ENCODE measurements at places on chromosomes 13 and 19.

GRCh38 chr13:71638751-71639150, 228.3 kb downstream of the DACH1 start:
- DNase-seq = no peak

- DNase-seq = no peak
Measured at GRCh38 chr19:27775395-27775794, 1437.6 kb downstream of the UQCRFS1 start.

DNA sequence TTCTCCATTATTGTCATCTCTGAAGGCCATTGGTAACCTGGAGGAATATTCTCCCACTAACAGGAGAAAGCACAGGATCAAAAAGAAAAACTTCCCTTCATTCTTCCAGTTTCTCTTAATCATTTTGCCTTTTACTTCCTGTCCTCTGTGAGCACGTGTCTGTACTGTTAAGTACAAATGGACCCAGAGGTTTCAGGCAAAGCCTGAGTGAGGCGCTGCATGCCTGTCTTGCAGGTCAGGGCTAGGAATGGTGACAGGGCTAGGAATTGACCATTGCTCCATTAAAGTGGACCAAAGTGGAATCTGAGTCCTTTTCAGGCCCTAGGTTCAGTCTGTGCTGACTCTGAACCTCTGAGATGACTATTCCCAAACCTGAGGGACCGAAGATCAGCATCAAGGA, 326.7 kb downstream of the SHISA2 start:
- no peak for DNase-seq

DNA sequence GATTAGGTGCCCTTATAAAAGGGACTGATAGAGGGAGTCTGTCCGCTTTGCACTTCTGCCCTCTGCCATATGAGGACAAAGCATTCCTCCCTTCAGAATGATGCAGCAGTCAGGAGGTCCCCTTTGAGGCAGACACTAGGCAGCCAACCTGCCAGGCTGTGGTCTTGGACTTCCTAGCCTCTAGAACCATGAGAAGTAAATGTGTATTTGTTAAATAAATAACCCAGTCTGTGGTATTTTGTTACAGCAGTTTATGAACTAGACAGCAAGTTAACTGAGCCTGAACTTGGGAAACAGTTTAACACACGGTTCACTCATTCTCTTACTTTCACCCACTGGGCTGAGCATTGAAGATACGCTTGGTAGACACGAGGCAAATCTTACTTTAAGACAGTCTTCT, 313.2 kb downstream of the UQCRFS1 start:
- DNase-seq = no peak

DNA sequence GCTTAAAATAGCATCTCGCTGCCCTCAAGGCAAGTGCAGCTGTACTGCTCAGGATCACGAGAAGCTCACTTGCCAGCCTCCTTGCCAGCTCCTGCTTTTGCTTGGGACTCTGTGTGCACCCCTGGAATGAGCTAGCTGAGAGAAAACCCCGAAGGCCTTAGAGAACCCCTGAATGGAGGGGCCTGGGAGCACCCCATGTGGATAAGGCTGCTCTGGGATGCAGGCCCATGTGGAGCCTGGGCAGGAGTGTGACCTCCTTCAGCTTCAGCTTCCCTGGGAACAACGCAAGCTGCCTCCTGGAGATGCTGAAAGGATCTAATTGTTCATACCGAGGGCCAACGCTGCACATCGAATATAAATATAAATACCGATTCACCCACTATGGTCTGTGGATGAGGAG, 109.2 kb downstream of the HSPH1 start:
- no peak for DNase-seq

DNA sequence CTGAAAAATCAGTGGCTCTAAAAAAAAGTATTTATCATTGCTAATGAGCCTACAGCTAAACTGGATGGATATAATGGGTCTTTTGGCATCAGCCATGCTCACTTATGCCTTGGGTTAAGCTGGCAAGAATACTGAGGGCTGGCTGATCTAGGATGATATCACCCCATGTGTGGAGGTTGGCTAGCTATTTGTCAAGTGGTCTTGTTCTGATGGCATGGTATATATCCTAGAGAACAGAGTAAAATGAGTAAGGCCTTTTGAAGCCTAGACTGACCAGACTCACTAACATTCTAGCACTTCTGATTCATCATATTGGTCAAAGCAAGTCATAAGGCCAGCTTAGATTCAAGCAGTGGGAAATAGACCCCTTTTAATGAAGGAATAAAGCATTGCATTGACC, 383.0 kb downstream of the SLITRK1 start:
- no peak for DNase-seq

GRCh38 chr13:51148223-51148951, 37.3 kb upstream of the C13orf42 start:
- DNase-seq = peak; percentile 94

DNA sequence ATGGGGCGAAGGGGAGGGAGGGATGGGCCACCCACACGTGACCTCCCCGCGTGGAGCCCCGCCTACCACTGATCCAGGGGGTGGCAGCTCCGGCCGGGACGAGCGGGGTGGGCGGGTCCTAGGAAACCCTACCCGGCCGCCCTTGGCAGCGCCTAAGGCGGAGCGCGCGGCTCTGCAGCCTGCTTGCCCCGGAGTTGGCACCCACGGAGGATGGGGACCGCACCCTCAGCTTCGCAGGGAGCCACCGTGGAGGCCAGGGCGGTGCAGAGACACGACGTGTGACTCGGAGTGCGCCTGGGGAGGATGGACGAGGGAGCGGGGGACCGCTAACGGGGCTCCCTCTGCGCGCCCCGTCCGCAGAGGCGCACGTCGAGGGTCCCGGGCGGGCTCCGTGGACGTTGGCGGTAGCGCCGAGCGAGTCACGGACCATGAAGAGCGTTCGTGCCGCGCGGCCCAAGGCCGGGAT, at the start of gene RGS9BP:
Gene RGS9BP, plus strand, starts transcription at position 129 of the 466 bp plus-strand sequence. CDS start 416 bp downstream, outside the sequence.
- peak; percentile 55 for DNase-seq

- DNase-seq = no peak
Measured at GRCh38 chr13:87128491-87128890, 542.7 kb upstream of the SLITRK5 start.

DNA sequence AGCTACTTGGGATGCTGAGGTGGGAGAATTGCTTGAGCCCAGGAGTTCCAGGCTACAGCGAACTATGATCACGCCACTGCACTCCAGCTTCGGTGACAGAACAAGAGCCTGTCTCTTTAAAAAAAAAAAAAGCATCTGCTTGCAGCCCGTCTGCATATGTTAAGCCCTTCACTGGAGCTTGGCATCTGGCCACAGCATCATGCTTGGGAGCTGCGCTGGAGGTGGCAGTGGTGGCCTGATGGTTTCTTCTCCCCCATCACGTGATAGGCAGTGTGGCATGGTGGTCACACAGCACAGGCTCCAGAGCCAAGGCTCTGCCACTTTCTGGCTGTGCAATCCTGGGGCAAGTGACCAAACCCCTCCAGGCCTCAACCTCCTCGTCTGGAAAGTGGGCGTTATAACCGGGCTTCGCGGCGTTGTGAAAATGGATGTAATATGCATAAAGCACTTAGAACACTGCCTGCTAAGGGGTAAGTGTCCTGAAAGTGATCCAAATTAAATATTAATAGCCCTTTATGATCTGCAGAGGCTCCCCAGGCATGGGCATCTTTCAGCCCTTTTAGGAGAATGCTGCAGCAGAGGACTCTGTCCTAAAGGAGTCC, 24.4 kb downstream of the MARK4 start:
- no peak for DNase-seq

GRCh38 chr19:4042731-4043082, 24.0 kb downstream of the ZBTB7A start:
- DNase-seq = no peak

DNA sequence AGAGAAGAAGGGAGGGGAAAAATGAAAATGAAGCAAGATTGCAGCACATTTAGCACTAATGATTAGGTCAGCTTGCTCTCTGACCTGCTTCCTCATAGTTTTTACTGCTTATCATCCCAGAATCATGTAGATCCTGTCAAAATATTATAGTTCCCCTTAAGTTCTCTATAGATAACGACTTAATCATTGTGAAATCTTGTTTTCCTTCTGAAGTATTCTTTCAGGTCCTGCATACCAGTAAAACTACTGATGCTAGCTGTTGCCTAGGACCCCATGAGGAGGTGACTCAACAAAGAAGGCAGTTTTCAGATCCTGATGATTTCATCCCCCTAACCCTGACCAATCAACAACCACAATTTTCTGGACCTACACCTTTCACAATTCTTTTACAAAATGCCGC, 1131.7 kb downstream of the SLITRK5 start:
- no peak for DNase-seq

DNA sequence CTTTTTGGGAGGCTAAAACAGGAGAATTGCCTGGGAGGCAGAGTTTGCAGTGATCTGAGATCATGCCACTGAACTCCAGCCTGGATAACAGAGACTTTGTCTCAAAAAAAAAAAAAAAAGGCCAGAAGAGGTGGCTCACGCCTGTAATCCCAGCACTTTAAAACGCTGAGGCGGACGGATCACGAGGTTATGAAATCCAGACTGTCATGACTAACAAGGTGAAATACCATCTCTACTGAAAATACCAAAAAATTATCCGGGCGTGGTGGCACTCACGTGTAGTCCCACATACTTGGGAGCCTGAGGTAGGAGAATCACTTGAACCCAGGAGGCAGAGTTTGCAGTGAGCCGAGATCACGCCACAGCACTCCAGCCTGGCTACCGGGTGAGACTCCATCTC, 39.9 kb downstream of the ZNF611 start:
- no peak for DNase-seq

GRCh38 chr13:65343898-65344663, 1886.1 kb downstream of the PCDH9 start:
- DNase-seq = no peak

DNA sequence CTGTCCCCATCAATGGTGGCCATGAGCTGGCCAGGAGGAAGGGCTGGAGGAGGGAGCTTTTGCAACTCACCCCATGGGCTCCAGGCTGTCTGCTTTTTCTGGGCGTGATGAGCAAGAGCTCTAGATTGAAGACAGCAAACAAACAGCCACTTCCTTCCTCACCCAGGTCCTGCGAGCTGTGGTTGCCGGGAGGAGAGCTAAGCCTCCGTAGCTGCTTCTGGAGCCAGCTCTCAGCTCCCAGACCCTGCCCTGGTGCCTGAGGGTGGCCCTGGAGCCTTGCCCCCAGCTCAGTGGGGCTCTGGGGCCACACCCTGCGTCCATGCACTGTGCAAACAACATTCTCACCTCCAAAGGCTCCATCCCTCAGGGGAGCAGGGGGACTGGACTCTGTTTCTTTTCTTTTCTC, 6.2 kb downstream of the MYO1F start:
- no peak for DNase-seq

GRCh38 chr19:20167651-20168122, 673 bp downstream of the ZNF486 start:
- DNase-seq = no peak

DNA sequence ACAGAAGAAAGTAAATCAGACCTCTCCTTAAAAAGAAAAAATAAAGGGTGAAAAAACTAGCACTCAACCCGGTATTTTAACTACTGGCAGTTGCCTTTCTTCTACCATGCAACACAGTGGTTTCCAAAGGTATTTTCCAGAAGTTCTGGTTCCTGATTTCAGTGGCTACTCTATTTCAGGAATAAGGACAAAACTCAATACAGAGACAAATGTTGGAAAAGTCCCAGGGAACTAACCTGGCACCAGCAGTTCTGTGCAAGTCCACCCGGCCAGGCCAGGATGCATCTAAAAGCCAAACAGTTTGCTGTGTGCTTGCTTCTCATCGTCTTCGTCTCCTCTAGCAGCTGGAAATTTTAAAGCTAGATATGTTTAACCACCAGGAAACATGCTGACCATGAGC, 52.5 kb downstream of the FOXO1 start:
- no peak for DNase-seq

GRCh38 chr13:108897955-108898354, 268.5 kb downstream of the MYO16 start:
- DNase-seq = no peak

- DNase-seq = no peak
Measured at GRCh38 chr13:59962343-59962742, 201.4 kb downstream of the DIAPH3 start.

DNA sequence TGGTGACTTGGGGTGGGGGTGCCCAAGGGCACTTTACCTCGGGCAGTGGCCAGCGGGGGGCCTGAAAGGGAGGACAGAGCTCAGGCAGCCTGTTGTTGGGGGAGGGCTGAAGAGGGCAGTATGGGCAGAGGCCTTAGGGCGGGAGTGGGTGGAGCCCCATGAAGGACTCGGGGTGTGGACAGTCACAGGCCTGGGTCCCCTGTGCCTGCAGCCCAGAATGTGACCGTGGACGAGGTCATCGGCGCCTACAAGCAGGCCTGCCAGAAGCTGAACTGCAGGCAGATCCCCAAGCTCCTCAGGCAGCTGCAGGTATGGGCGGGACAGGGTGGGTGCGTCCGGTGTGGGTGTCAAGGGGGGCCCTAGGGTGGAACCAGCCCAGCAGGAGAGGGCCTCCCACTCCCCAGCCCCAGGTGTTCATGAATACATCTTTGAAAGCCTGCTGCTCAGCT, 22.5 kb downstream of the NKPD1 start:
- peak; percentile 36 for DNase-seq

DNA sequence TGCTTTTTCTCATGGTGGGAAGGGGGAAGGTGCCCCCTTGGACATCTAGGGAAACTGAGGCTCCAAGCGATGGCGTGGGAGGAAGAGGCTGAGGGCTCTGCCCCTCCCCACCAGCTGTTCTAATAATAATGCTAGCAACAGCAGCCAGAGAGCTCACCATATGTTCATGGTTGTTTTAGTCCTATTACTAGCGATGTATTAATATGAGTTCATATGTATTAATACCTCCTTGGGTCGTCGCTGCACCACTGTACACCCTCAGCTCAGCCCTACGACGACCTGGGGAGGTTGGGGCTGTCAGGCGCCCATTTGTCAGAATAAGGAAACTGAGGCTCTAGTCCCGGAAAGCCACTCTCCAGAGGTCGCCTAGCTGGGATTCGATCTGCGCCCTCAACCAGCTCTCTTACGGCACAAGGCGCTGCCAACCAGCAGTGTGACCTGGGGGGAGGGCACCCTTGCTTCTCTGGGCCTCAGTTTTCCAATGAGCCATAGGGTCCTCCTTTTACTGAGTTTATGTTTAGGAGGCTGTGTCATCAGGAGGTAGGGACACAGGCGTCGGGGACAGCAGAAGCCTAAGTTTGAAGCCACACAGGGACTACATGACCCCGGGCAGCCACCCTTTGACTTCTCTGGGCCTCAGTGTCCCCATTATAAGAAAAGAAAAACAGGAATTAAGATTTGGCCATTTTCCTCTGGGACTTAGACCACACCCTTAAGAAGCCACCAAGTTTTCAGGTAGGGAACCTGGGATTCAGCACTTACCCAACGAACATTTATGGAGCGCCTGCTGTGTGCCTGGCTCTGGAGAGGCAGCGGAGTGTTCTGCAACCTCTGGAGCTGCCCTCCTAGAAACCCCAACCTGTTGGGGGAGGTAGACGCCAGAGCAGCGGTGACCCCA, 664 bp downstream of the MAST3 start:
- no peak for DNase-seq

- DNase-seq = peak; percentile 37
Measured at GRCh38 chr13:111383591-111384440, 63.4 kb downstream of the TEX29 start.

DNA sequence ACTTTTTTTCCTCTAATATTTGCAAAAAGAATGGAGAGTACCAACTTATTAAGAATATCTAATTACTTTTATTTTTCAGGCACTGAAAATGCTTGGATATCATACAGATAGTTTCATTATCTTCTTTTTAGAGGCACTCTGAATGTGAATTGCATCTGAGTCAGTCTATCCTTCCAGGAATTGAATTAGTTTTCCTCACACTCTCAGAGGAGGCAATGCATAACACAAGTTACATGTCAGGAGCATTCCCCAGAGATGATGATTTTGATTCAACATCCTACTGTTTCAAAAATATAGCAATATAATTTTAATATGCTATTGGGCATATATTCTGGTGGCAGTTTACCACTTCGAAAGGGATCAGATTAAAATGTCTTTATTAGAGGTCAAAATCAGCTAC, 1315.4 kb downstream of the PCDH9 start:
- no peak for DNase-seq

Data from NCI-H146 (cell line).